ENCODE measurements at places on chromosomes 13 and 19.

- no peak for DNase-seq
These were observed 8.1 kb downstream of the PAK4 start for GRCh38 chr19:39133431-39134270.

DNA sequence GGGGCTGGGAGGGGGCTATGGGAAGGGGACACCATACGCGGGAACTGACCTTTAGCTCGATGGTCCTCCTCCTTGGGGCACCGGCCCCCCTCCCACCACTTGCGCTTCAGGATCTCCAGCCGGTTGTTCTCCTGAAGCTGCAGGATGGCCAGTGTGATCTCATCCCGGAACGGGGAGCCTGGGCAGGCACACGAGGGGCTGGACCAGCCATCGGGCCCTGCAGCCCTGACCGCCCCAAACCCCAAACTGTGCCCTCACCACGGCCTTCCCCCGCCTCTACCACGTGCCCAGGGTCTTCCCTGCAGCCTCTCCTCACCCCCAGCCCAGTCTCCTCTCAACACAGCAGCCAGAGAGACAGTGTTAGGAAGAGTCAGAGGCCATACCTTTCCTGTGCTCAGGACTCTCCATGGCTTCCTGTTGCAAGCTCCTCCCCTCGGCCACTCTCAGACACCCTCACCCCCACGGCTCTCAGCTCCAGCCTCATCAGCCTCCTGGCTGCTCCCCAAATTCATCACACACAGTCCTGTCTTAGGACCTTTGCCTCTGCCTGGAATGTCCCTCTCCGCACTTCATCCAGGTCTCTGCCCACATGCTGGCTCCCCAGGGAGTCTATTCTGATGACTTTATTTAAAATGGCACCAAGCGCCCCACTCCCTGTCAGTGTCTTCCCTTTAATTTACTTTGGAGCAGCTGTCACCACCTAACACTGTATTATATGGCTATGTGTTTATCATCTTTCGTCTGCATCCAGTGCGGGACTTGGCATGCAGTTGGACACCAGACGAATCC is 9.7 kb upstream of the ATP1A3 start:
- DNase-seq: no peak

DNA sequence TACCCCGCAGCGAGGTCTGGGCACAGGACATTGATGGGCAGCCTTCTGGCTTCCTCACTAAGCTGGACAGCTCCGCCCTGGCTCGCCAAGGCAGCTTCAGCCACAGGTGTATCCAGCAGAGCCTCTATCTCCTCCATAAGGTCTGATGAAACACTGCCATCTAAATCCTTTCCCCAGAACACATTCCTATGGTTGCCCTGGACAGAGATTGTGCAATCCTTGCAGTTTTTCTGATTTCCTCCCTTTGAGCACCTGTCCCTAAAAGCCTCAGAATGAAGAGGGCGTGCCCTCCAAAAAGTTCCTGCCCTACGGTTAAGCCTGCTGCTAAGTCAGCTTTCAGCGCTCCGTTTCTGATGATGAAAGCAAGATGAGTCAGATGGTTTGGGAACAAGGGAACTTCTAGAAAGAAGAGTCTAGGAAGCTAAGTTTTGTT is 21.0 kb downstream of the CLEC4M start:
- DNase-seq: no peak

GRCh38 chr19:51027126-51027806 is 850 bp upstream of the KLK11 start:
- DNase-seq: no peak

GRCh38 chr19:13004273-13004672 is 9.0 kb downstream of the NFIX start:
- DNase-seq: no peak

DNA sequence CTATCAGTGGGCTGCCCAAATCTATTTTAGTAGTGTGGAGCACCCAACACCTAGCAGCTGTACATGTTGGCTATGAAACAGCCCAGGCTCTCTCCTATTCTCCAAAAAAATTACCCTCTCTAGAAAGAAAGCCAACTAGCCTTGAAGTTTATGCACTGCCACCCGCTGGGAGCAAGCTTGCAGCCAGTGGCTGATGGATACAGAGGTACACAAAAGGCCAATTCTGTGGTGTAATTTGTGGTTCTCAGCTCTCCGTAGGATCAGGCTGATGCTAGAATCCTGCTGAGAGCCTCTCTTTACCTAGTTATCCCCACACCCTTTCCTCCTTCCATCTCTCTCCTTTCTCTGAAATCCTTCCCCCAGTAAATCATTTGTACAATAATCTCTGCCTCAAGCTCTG is 1120.7 kb downstream of the DIAPH3 start:
- no peak for DNase-seq

Measured in activated CD4-positive, alpha-beta T cell treated with anti-CD3 and anti-CD28 coated beads for 1 hour (primary cell).